Placental pericyte (primary cell): ENCODE measurements at places on chromosomes 11 and 22. TPM values are rescaled to one million over a fixed set of nuclear protein-coding genes. Genes with fewer than 3 reads are reported as not detected.

The SLC25A45 gene
- total RNA-seq: 1.1 and 2.0 TPM in 2 replicates

The PHETA2 gene
- 14.0 and 17.0 TPM in 2 replicates for total RNA-seq

The SMIM35 gene
- total RNA-seq: not detected in 2 replicates

The IL17REL gene
- not detected in 2 replicates for total RNA-seq

The OR5AL1 gene
- not detected in 2 replicates for total RNA-seq

The ARHGAP8 gene
- total RNA-seq: under 0.01 and 0.22 TPM in 2 replicates

The CNIH2 gene
- total RNA-seq: not detected in 2 replicates

The IPO7 gene
- 83.2 and 182 TPM in 2 replicates for total RNA-seq

The CCDC116 gene
- total RNA-seq: 0.14 and 0.22 TPM in 2 replicates

The MYRF gene
- 6.4 and 39.2 TPM in 2 replicates for total RNA-seq

The PIK3IP1 gene
- total RNA-seq: 9.0 and 38.7 TPM in 2 replicates

The ANO3 gene
- 0.14 TPM in 1 of 2 replicates, not detected in the other for total RNA-seq

The C11orf97 gene
- total RNA-seq: not detected in 2 replicates

The SYT7 gene
- 4.6 and 9.7 TPM in 2 replicates for total RNA-seq

The MS4A15 gene
- total RNA-seq: not detected in 2 replicates

The NCR3LG1 gene
- total RNA-seq: 12.7 and 17.5 TPM in 2 replicates

The POU2AF3 gene
- total RNA-seq: 0.14 TPM in 1 of 2 replicates, not detected in the other

The RASSF7 gene
- 9.7 and 19.3 TPM in 2 replicates for total RNA-seq

The ACCS gene
- 6.8 and 7.2 TPM in 2 replicates for total RNA-seq

The YPEL4 gene
- total RNA-seq: 0.14 TPM in 1 of 2 replicates, not detected in the other

The CEND1 gene
- 0.22 and 1.4 TPM in 2 replicates for total RNA-seq

The GSTT2 gene
- total RNA-seq: 0.22 and 1.4 TPM in 2 replicates

The PLXNB2 gene
- 174 and 339 TPM in 2 replicates for total RNA-seq

The COA4 gene
- total RNA-seq: 66.5 and 91.9 TPM in 2 replicates

The CNTN5 gene
- under 0.01 and 0.44 TPM in 2 replicates for total RNA-seq

The C22orf42 gene
- total RNA-seq: not detected in 2 replicates

The PLA2G6 gene
- total RNA-seq: 8.5 and 11.6 TPM in 2 replicates

The FOLR1 gene
- not detected in 2 replicates for total RNA-seq

The CCDC87 gene
- total RNA-seq: 0.29 and 0.44 TPM in 2 replicates

The DLG2 gene
- total RNA-seq: 0.44 and 1.1 TPM in 2 replicates

The SERPING1 gene
- 1.6 and 16.4 TPM in 2 replicates for total RNA-seq

The C11orf16 gene
- not detected in 2 replicates for total RNA-seq

The BCO2 gene
- total RNA-seq: 1.0 and 34.1 TPM in 2 replicates
